ENCODE measurements at places on chromosomes 3 and 15.

DNA sequence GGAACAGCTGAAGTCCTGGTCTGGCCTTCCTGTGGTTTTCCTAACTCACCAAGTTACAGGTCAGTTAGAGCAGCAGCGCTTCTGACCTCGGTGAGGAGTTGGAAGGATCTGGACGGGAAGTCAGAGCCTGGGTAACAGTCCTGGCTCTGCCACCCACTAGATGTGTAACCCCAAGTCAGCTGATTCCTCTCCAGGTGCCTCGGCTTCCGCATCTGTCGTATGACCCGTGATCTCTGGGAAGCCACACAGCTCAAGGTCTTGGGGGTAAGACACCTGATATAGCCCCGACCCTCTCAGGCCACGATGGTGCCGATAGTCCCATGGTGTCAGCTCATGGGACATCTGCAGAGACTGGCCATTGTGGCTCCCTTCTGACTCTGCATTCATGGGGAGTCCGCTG is 8.3 kb upstream of the PIGZ start:
- DNase-seq: no peak

DNA sequence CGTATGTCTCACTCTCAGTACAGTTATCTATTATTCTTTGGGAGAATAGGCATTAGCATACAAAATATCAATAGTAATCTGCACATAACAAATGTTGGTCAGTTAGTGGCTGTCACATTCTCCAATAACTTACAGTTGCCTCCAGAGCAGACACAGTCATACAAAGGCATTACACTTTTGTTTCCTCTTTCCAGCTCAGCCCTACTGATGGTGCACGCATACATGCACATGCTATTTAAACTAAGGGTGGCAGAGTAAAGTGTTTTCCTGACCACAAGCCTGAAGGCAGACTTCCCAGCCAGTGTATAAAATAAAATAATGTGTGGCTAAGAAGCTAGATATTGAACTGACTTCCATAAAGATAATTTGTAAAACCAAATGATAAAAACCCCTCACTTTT is 47.6 kb downstream of the PHLDB2 start:
- no peak for DNase-seq

- no peak for DNase-seq
Measured at GRCh38 chr3:43331381-43331780, 45.0 kb downstream of the SNRK start.

DNA sequence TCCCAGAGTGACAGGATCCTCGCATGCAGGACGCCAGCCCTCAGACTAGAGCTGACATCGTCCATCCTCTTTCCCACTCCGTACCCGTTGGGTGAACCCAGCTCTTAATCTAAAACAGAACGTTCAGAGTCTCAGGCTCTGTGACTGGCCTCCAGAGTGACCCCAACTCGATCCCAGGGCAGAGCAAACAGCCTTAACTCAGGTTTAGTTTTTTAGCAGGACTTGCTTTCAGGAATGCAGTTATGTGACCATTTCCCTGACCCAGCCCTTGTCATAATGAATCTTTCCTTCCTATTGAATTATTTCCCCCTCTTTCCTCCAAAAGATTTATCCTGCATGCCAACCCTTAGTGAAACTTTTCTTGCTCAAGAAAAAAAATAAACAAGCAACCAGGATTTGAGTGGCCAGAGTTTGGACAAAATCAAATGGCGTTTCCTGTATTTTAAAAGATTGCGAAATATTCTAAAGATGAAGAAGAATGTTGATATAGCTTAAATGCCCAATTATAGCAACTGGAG is 47.8 kb upstream of the RARB start:
- DNase-seq: no peak

DNA sequence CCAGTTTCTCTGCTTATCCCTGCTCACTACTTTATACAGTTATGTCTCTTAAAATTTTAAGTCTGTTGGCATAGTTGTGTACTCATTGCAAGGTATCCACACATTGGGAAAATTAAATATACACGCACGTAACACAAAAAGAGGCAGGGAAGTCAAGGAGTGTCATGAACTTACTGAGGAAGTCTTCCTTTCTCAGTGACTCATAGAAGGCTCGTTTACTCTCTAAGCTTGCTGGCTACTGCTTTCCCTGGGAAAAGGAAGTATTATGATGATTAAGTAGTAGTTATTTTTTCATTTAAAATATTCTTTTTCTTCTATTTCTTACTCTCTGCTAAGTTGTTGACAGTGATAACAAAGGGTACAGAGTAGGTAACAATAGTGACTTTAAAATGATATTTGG is 287.3 kb downstream of the UBE2E2 start:
- no peak for DNase-seq

DNA sequence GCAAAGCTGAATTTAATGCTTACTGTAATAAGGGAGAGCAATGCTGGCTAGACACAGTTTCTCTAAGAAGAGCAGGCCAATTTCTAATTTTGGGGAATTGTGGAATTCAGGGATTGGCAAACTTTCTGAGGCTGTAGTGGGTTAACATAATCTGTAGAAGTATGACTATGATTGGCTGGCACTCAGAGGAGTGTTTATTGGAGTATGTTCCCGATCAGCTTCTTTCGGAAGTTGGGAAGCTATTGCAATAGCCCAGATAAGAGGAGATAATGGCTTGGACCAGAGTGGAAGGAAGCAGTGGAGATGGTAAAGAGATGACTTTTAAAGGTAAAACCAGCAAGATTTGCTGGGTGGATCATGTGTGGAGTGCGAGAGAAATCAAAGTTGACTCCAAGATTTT is 19.4 kb downstream of the TMOD3 start:
- no peak for DNase-seq

DNA sequence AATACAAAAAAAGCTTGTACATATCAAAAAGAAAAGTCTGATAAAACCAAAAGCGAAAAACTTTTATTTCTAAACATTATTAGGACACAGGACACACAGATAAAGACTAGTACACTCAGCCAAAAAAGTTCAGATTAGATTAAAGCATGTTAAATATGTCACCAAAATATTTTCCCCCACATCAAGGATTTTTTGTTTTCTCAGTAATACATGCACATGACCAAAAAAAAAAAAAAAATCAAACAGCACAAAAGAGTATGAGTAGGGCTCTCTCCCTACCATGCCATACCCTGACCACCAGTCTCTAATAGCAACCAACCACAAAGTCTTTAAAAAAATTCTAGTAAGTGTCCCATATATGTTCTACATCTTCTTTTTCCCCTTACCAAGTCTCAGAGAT is 77.4 kb downstream of the LRRFIP2 start:
- DNase-seq: no peak

- DNase-seq: no peak
Measured at GRCh38 chr3:8702560-8702959, 31.0 kb upstream of the CAV3 start.

- DNase-seq: no peak
Measured at GRCh38 chr15:92803852-92804609, 96.1 kb upstream of the CHD2 start.

GRCh38 chr15:80773792-80774352 is 5.3 kb upstream of the CEMIP start:
- no peak for DNase-seq

- no peak for DNase-seq
Measured at GRCh38 chr3:132629928-132630327, 29.7 kb downstream of the ACAD11 start.

- no peak for DNase-seq
Measured at GRCh38 chr15:79248183-79248582, 34.3 kb upstream of the ANKRD34C start.

DNA sequence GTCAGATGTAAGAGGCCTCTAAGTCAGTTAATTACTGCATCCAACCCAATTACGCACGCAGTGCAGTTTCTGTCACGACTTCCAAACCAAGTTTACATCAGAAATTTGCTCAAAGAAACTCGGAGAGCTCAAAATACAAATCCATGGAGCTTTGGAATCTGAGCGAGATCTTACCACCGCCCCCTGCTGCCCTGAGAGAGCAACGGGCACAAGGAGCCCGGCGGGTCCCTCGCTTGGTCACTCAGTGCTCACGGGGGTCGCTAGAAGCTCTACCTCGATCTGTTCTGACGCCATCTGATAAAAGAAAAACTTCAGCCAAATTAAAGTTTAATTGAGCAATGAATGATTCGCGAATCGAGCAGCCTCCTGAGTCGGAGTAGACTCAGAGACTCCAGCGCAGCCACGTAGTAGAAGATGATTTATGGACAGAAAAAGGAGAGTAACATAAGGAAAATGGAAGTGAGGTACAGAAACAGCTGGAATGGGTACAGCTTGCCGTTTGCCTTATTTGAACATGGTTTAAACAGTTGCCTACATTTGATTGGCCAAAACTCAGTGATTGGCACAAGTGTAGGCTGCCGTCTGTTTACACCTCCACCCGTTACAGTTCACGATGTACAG is 232.7 kb upstream of the ATP10A start:
- no peak for DNase-seq

GRCh38 chr3:26647078-26647477 is 24.5 kb downstream of the LRRC3B start:
- DNase-seq: no peak

- no peak for DNase-seq
Measured at GRCh38 chr3:182420741-182421140, 372.6 kb upstream of the ATP11B start.

DNA sequence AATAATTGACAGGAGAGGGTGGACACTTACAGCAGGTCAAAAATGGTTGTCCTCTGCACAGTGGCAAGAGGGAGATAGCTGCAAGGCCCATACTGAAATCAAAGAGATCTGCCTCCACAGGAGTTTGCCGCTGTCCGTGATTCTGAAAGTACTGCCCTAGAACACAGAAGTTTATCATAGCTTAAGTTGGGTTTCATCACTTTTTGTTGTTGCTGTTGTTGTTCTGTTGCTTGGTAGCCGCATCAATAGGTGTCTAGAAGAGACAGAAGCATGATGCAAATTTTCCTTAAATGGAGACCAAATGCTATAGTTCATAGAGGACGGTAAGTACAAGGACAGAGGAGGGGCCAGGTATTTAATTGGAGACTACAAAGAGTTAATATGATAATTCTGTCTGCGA is 120.0 kb upstream of the MRPL3 start:
- no peak for DNase-seq

DNA sequence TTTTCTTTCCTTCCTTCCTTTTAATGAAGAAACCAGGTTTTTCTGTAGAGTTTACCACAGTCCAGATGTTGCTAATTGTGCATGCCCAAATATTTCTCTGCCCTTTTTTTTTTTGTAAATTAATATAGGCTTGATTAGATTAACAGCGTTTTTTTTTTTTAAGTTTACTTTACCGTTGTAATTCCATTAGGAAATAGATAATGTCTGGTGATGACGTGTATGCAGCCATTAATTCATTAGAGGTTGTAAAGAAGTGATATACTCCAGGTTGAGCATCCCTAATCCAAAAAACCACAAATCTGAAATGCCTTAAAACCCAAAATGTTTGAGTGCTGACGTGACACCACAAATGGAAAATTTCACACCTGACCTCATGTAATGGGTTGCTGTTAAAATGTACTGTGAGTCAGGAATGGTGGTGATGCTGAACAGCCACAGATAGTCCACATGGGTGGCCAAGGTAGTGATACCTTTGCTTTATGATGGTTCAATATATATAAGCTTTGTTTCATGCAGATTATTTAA is 43.2 kb downstream of the KNL1 start:
- no peak for DNase-seq

GRCh38 chr3:108184824-108185223 is 37.4 kb downstream of the IFT57 start:
- no peak for DNase-seq

DNA sequence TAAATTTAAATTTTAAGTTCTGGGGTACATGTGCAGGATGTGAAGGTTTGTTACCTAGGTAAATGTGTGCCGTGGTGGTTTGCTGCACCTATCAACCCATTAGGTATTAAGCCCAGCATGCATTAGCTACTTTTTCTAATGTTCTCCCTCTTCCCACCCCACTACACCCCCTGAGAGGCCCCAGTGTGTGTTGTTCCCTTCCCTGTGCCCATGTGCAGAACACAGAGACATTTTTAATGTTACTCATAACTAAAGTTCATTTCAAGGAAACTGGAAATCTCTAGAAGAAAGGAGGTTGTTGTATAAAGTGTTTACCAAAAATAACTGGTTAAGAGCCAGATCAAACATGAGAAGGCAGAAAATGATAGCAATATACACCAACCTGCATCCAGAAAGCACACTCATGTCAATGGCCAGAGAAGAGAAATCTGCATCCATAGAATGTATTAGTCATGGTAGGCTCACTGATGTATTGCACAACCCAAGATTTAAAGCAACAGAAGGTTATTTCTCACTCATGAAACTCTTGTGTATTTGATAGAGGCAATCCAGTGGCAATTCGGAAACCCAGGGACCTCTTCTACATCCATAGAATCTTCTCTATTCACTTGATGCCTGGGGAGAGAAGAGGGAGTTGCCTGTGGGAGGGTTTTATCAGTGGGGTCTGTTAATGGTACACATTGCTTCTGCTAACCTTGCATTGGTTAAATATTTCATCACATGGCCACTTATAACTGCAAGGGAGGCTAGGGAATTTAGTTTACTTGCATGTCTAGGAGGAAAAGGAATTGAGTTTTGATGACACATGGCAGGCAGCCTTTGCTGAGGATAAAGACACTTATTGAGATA is 321.9 kb upstream of the RASGRP1 start:
- DNase-seq: no peak

- DNase-seq: no peak
Measured at GRCh38 chr3:47867451-47868044, 64.6 kb downstream of the DHX30 start.

GRCh38 chr3:144058713-144059112 is 87.1 kb downstream of the DIPK2A start:
- no peak for DNase-seq

DNA sequence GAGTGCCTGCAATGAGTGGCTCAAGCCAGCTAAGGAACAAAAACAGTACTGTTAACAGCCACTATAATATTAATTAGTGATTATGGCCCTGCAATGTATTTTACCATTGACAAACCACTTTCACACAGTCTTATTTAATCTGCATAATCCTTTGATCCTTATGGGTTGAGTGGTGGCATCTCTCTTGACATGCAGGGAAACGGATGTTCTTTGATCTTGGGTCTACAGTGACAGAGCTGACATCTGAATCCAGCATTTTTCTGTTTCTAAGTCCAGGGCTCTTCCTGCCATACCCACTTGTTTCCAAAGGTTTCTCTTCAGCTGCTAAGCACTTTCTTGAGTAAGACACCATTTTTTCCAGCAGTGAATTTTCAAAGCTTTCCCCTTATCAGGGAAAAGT is 277.7 kb upstream of the ROPN1 start:
- DNase-seq: no peak

- DNase-seq: no peak
Measured at GRCh38 chr15:56959318-56959648, 40.8 kb downstream of the TCF12 start.

- no peak for DNase-seq
Measured at GRCh38 chr15:39781147-39781966, 1.3 kb downstream of the FSIP1 start.

- no peak for DNase-seq
Measured at GRCh38 chr3:100087198-100087597, 27.1 kb downstream of the FILIP1L start.

- DNase-seq: no peak
Measured at GRCh38 chr3:194797555-194798250, 112.0 kb downstream of the FAM43A start.

DNA sequence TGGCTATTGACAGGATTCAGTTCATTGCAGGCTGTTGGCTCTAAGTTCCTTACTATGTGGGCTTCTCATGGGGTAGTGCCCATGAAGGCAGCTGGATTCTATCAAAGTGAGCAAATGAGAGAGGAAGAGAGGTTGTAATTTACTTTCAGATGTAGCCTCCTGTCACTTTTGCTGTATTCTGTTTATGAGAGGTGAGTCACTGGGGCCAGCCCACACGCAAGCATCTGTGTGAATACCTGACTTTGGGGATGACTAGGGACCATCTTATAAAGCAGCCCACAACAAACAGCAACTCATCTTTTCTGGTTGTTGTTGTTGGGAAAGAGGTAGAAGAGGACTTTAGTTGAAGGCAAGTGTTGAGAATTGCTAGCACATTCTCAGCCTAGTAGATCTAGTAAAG is 506.3 kb upstream of the GRM7 start:
- DNase-seq: no peak

Data from T-cell (primary cell).